ENCODE measurements at places on chromosomes 16 and 17.

- DNase-seq: no peak
Observed at GRCh38 chr16:8899709-8900317, 17.7 kb downstream of the LITAFD start.

DNA sequence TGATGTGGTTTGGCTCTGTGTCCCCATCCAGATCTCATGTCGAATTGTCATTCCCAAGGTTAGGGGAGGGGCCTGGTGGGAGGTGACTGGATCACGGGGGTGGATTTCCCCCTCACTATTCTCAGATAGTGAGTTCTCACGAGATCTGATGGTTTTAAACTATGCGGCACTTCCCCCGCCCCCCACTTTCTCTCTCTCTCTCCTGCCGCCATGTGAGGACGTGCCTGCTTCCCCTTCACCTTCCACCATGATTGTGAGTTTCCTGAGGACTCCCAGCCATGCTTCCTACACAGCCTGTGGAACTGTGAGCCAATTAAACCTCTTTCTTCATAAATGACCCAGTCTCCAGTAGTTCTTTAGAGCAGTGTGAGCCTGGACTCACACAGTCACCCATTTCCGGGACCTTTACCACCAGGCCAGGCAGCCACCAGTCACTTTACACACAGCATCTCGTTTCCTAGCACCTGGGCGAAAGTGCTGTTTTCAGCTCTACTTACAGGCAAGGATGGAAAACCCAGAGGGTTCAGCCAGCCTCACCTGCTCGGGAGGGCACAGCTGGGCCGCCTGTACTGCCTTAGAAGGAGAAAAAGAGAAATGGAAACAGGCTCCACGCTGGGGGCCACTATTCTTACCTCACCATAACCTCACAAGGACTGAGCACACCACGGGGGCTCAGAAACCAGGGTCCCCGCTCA, 13.8 kb upstream of the ZC3H18 start:
- no peak for DNase-seq

DNA sequence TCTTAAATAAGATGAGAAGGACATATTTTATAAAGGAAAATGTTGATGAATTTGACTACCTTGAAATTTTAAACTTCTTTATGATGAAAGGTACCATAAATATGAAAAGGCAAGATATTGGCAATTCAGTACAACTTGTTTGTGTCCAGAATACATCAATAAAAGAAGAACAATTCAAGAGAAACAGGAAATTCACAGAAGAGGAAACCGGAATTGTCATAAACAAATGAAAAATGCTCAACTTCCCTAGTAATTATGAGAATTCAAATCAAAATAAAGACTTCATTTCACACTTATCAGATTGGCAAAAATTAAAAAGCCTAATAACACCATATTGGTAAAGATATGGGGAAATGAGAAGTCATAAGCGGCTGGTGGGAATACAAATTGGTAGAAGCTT, 54.3 kb downstream of the WSB1 start:
- DNase-seq: no peak

- DNase-seq: no peak
Observed at GRCh38 chr17:50180620-50181019, 14.8 kb downstream of the SGCA start.

GRCh38 chr16:1918351-1919326, at the start of gene HS3ST6:
TSS of gene HS3ST6 (minus strand) at chr16:1918415. CDS start at chr16:1918323, 92 bp downstream.
- DNase-seq: no peak

DNA sequence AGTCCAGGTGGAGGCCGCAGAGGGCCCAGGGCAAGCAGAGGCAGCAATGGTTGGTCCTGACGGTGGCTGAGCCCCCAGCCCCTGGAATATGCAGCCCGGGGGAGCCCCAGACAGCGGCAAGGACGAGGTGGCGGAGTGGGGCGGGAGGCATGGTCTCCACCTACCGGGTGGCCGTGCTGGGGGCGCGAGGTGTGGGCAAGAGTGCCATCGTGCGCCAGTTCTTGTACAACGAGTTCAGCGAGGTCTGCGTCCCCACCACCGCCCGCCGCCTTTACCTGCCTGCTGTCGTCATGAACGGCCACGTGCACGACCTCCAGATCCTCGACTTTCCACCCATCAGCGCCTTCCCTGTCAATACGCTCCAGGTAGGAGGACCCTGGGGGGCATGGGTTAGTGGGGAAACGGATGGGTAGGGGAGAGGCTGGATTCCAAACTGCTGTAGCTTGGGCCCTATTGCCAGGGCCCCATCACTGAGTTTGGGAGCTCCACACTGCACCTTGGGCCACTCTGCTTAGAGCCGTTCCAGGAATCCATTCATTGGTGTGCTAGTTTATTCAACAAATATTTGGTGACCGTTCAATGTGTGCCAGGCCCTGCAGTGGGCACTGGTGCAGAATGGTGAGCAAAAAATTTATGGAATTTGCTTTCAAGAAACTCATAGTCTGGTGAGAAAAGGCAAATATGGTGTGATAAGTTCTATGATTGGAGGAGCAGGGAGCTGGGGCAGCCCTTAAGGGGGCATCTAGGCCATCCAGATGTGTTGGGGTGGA, 3.8 kb downstream of the RASL10B start:
- DNase-seq: no peak

- no peak for DNase-seq
Observed at GRCh38 chr17:64385187-64386083, 5.2 kb downstream of the PECAM1 start.

DNA sequence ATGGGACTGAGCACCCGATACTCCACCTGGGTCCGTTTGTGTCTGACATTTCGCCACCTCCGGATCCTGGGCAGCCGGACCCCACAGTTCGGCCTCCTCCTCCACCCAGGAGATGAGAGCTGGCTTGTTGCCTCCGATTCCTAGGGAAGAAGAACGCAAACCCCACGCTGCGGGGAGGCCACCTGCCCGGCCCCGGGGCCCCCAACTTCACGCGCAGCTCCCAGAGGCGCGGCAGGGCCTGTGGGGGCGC, 542 bp downstream of the ZNF764 start:
- DNase-seq: no peak

GRCh38 chr16:77991701-77992100, 30.6 kb upstream of the CLEC3A start:
- no peak for DNase-seq

- DNase-seq: no peak
Observed at GRCh38 chr17:66373079-66373478, 70.7 kb downstream of the PRKCA start.

- no peak for DNase-seq
Observed at GRCh38 chr17:18203308-18203707, 19.7 kb downstream of the ALKBH5 start.

GRCh38 chr17:77723071-77723908, 235.2 kb upstream of the TNRC6C start:
- DNase-seq: no peak

DNA sequence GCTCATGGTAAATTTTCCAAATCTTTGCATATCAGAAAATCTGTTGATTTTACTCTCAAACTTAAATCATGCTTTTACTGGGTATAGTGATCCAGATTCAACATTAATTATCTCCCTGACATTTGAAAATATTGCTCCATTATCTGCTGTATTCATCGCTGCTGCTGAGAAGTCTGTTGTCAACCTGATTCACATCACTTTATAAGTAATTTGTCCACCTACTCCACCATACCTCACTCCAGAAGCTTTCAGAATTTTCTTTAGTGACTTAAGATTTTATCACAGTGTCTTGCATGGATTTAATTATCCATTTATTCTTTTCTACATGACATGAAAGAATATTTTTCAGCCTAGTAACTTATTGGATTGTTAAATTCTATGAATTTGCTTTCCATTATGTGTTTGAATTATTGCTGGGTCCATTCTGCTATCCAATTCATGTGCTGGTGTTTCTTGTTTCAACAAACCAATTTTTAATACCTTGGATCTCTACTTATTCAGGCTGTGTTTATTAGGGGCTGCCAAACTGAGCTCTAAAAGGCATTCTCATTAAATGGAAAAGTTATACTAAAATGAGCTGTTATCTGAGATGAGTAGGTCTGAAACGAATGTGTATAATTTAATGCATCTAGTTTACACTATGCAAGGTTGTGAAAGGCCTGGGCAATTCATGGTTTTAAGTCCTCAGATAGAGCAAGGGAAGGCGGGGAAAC, 519.3 kb upstream of the CDH11 start:
- no peak for DNase-seq

DNA sequence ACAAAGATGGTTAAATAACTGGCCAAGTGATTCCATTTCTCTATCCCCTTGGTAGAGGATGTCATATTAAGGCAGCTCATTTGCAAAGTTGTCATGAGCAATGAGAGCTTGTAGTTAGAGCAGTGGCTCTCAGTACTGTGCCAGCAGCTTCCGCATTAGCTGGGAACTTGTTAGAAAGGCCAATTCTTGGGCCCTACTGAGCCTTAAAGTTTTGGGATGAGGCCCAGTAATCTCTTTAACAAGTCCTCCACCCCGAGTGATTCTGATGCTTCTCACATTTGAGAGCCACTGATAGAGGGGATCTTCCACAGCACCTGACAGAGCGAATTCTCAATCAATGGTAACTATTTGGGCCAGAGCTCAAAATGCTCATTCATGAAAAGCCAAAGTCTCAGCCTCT, 20.2 kb upstream of the CCL1 start:
- no peak for DNase-seq

DNA sequence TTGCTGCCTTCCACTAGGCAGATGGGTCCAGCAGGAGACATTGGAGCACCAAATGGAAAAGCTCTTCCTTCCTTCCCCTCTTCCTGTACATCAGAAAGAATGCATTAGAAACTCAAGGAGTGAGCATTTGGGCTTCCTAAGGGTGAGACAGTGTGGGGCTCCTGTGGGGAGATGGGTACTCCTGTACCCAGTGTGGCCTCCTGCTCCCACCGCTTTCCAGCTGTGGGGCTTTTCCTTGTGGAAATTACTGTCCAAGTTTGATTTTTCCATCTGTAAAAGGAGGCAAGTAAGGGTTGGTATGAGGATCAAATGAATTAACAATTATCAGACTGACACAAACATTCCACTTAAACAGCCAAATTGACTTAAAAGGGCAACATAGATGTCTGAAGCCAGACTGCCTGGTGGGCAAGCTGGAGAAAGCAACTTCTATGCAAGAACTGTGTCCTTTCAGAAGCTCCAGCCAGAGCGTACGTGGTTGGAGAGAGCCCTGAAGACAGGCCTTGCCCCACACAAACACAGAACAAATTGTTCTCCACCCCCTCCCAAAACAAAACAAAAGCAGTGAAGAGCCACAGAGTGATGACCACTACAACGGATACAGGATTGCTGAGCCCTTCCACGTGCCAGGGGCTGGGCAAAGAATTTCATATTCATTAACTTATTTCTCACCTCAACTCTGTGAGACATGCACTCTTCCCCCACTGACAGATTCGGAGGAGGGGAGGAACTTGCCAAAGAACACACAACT, 23.1 kb upstream of the ALDH3A1 start:
- no peak for DNase-seq

DNA sequence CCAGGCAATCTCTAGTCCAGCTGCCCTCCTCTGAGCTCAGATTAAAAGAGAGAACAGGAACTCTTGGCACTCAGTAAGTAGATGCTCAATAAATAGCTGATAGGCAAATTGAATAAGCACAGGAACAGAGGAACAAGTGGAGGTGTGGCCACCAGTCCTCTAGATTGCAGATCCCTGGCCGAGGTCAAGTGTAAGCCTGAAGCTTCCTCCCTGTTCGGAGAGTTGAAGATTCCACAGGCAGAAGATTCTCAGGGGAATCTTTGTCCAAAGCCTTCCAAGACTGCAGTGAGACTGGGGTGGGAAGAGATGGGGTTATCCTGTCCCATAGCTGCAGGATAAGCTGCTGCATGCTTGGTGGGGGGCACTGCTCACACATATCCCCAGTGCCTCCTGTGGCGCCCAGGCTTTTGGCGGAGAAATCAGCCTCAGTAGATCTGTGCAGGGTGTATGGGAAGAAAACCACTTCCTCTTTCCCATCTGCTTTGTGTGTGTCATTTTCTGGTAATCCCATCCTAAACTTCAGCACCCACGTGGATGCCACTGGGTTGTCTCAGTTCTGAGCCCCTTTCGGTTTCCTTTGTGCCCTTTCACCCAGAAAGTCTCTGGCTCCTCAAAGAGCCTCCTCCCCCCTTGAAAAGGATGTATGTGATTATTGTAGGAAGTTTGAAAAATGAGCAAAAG, 12.1 kb downstream of the CD300A start:
- peak; percentile 96 for DNase-seq

GRCh38 chr16:51328733-51329132, 177.7 kb upstream of the SALL1 start:
- no peak for DNase-seq

DNA sequence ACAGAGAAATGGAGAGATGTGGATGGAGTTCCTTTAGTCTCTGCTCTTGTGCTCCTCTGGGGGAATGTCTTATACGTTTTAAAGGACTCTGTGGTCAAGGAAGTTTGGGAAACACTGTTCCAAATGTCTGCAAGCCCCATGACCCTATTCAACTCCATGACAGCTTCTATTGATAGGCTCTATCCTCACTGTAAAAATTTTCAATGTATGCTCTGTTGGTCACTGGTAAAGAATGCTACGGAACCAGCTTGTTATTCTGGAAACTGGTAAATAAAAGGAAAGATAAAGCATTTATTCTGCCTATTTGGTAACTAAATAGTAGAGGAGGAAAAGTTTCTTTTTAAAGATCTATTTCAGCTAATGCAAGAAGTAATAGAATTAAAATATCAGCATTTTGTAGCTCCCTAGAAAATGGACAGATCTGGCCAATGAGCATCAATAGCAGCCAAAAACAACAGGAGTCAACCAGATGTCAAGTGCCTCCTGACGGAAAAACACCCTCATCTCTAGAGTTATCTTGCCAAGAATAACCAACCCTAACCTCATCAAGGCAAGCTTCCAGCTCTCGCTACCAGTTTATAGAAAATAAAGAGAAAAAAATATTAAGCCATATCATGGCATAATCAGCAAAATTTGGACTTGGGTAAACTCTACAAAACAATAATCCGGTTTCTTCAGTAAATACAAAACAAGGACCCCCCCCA, 16.1 kb downstream of the GDE1 start:
- DNase-seq: no peak

DNA sequence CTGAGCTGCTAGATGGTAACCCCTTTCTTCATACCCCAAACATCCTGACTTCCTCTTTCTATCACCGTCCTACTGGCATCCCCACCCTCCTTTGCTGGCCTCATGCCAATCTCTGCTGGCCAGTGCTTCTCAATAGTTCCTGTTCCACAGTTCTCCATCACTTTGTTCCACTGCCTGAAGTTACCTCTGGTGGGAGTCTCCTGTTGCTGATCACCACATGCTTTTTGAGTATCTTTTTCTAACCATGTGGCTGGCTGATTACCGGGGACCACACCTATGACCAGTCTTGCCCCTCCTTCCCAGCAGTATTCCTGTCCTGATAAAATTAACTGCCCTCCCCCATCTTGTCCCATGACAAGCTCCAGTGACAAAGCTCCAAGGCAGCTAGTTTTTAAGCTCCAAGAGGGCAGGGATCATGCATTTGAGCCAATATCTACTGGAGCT, 380.4 kb upstream of the CCL2 start:
- DNase-seq: peak; percentile 6
